Right hindlimb (tissue), 1 donor: ENCODE measurements at places on chromosomes 3 and 15.

GRCh38 chr3:128432971-128433836, 33.5 kb downstream of the DNAJB8 start:
- no peak for DNase-seq

DNA sequence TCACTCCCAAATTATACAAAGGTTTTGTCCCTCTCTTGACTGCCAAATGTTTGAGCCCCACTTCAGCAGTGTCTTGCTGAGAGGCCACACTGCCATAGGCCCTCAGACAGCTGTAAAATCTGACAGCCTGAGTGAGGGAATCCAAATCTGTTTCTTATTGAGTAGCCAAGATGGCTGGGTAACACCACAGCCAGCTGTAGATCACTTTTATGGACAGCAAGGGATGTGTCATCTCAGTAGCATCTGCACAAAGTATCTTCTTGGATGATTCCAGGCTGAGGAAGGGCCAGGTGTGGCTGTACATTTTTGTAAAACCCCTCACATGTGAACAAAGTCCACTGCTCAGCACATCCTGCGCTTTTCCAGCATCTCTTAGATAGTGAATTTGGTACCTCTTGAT, 237.0 kb upstream of the LRTM1 start:
- DNase-seq, result no peak

GRCh38 chr3:42025370-42026138, 63.7 kb upstream of the ULK4 start:
- peak; percentile 97 for DNase-seq

DNA sequence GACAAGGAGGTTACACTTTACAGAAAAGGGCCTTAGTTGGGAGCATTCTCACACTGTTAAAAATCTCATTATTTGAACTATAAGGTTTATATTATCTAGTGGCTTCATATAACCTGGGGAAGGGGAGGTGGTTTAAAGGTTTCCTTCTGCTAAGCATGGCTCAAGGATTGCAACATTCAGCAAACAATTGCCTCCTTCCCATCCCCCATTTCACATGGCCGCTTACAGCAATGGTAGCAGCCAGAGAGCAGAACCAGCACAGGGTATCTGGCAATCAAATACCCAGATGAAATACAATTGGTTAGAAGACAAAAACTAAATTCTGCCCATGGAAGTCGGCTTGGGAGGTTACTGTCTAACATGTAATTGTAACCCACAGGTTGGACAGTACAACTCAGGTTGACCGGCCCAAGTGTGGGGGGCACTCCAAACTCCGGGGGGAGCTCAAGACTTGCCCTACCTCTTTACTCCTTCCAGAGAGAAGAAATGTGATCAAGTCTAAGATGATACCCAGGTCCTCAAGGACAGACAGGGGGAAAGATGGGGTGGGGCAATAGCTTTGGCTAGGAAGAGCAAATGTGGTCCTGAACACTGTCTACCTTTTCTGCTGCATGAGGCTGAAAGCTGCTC, 15.5 kb downstream of the ETV5 start:
- DNase-seq, result no peak

GRCh38 chr15:27323801-27324200, 352.8 kb downstream of the GABRG3 start:
- no peak for DNase-seq
